ENCODE measurements at places on chromosomes 11 and 22. TPM values are rescaled to one million over a fixed set of nuclear protein-coding genes. Genes with fewer than 3 reads are reported as not detected.

GRCh38 chr11:130786586-130786985 lies 129.7 kb downstream of the SNX19 start:
- DNase-seq = no peak

DNA sequence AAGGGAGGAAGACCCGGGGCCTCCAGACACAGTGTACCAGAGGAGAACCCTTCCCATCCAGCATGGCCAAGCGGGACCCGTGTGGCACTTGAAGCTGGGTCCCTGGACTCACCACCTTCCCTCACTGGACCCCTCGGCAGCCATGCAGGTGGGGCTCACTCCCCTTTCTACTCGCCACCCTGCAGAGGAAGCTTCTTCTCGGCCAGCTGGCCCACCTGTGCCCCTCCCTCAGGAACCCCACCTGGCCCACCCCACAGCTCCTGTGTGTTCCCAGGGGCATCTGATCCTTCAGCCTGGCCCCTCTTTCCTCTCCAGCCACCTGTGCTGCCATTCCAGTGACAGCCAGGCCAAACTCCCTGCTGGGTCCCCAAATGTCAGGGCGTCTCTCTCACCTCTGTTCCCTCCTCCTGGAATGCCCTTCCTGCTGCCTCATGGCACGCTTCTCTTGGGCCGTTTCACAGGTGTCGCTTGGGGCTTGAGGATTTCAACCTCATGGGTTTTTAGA lies 38.0 kb downstream of the IGF2 start:
- DNase-seq = no peak

Gene MPPED1
- total RNA-seq = not detected

Gene CRYAB
- total RNA-seq = 0.33 TPM

Gene BARX2
- not detected for total RNA-seq

Gene MS4A5
- total RNA-seq = not detected

Gene DRD4
- total RNA-seq = not detected

Gene ABCG4
- 0.35 TPM for total RNA-seq

Gene HORMAD2
- total RNA-seq = not detected
